ENCODE measurements at places on chromosomes 4 and X. TPM values are rescaled to one million over a fixed set of nuclear protein-coding genes. Genes with fewer than 3 reads are reported as not detected.

Gene KIAA0232
- 21.5 TPM for total RNA-seq

Gene USP17L11
- not detected for total RNA-seq

Gene IGSF1
- not detected for total RNA-seq

Gene PHEX
- 0.55 TPM for total RNA-seq

Gene CXCL6
- total RNA-seq, result not detected

Gene SPATA18
- total RNA-seq, result 0.55 TPM

Gene SCML1
- 6.8 TPM for total RNA-seq

Gene RAI2
- total RNA-seq, result not detected

Gene PNMA3
- 5.7 TPM for total RNA-seq

Gene DOCK11
- 80.4 TPM for total RNA-seq

Gene SLC7A11
- 1.3 TPM for total RNA-seq

Gene SEC24B
- 27.0 TPM for total RNA-seq

Gene CSAG2
- total RNA-seq, result 0.61 TPM

Gene NUDT10
- total RNA-seq, result 1.4 TPM

Gene CITED1
- total RNA-seq, result 0.40 TPM

Gene MSMO1
- total RNA-seq, result 47.4 TPM

Gene GABRA4
- not detected for total RNA-seq

Gene KCNE5
- not detected for total RNA-seq

Gene CCKAR
- total RNA-seq, result not detected

Gene KLF8
- total RNA-seq, result 2.9 TPM

Gene SNCA
- total RNA-seq, result 1.7 TPM

Gene TMEM271
- not detected for total RNA-seq

Gene RCHY1
- total RNA-seq, result 27.4 TPM

Gene FGFR3
- 0.14 TPM for total RNA-seq
